ENCODE measurements at places on chromosomes 4 and X.

GRCh38 chr4:71729856-71730255, 54.0 kb downstream of the GC start:
- DNase-seq, result no peak

DNA sequence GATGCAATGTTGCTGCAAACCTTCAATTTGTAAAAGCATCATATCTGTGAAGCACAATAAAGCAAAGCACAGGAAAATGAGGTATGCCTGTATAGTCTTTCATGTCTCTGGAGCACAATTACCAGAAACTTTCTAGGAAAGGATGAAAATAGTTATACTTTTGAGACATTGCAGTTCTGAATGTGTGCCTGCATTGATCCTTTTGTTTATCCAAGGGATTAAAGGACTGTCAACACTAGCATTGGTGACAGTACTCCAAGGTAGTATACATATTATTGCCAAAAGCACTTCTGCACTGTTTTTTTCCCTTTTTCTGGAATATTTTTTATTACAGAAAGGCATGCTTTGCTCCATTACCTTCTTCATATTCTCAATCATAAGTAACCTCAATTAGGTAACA, 476.0 kb downstream of the GABRG1 start:
- no peak for DNase-seq

GRCh38 chr4:531076-531475, 32.1 kb downstream of the PIGG start:
- no peak for DNase-seq

GRCh38 chr4:39362827-39363226, 3.3 kb downstream of the RFC1 start:
- no peak for DNase-seq

DNA sequence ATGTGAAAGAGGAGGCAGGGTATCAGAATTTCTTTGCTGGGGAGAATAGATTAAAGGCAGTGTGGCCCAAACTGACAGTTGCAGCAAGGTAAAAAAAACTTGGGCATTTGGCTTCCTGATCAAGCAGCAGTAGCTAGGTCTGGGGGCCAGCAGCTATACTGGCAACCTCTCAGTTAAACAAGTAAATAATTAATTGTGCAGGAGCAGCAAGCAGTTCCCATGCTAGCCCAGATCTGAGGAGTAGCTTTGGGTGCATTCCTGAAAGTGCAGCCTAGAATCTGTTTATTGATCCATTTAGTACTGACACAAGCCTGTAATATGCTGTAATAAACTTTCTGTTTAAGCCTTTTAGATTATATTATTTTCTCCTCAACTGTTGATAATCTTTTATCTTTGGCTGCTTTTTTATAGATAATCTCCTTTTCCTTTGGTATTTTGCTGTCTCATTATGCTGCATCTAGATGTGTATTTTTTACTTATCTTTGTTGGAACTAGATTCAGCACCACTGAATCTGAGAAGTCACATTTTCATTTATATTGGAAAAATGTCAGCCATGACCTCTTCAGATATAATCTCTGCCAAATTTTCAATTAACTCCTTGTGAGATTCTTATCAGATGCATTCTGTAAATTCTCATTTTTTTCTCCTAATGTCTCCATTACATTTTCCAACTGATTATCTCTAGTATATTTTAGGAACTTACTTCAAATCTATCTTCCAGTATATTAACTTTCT, 276.3 kb downstream of the STPG2 start:
- DNase-seq, result no peak

GRCh38 chrX:9902656-9903055, 64.5 kb upstream of the CLDN34 start:
- no peak for DNase-seq

- no peak for DNase-seq
Observed at GRCh38 chr4:76458825-76459224, 23.8 kb downstream of the SHROOM3 start.

- DNase-seq, result no peak
Observed at GRCh38 chr4:169150806-169151205, 120.0 kb downstream of the SH3RF1 start.

GRCh38 chr4:592825-593520, 16.9 kb upstream of the TMEM271 start:
- no peak for DNase-seq

GRCh38 chr4:150816491-150816890, 198.6 kb downstream of the LRBA start:
- DNase-seq, result no peak

DNA sequence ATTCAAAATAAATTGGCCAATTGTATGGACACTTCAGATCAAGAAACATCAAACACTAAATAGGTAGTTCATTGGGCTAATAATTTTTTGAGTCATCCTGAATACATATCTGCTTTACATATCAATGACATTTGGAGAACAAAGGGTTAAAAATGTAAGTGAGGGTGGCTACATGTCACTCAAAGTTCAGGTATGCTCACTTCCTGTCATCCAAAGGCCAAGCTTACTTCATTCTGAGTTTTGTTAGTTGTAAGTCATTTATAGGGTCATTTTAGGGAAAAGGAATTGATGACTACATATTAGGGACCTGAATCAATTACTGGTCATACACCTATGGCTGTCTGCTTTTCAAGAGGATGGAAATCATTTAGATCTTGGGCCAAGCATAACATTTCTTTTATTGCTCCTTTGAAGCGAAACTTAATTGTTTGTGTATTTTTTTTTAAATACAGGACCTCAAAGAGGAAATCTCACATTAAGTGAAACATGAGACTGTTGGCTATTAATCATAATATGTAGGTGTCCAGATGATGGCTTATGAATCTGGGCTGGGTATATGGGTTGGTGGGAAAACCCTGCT, 119.2 kb upstream of the LEF1 start:
- DNase-seq, result no peak

- no peak for DNase-seq
Observed at GRCh38 chrX:53445977-53446376, 11.8 kb upstream of the HSD17B10 start.

- no peak for DNase-seq
Observed at GRCh38 chrX:39331082-39331704, 529.9 kb downstream of the MID1IP1 start.

GRCh38 chr4:155900381-155900780, 3.1 kb upstream of the TDO2 start:
- no peak for DNase-seq

DNA sequence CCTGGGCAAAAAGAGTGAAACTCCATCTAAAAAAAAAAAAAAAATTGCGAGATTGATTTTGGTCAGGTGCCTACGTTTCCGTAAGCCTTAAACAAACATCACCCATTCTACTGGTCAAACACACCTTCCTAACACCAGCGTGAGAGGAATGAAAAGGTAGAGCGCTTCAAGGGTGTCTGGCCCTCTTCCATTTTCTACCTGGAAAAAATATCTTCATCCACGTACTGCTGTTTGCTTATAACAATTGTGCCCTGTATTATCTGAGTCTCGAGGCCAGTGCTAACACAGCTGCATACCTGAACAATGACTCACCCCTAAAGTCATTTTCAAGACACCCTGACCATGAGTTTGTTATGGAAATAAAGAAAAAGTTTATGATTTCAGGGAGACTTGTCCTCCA, 13.9 kb downstream of the TMSB4X start:
- no peak for DNase-seq

- no peak for DNase-seq
Observed at GRCh38 chrX:1679238-1679637, 64.4 kb downstream of the ASMT start.

DNA sequence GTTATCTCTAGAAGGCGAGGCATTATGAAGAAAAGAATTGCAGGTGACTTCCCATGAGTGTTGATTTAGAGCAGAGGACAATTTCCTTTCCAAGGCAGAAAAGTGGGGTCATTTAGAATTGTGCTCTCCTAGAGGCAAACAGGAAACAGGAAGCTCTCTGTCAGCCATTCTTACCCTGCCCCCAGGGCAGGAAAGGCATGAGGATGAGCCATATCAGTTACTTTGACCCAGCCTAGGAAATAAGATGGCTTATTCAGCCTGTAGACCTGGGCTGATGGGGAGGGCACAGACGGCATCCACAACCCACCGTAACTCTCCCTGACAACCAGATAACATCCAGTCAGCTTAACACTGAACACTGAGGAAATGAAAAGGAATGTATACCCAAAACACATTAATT, 88.8 kb upstream of the KDR start:
- DNase-seq, result no peak

- no peak for DNase-seq
Observed at GRCh38 chrX:47148946-47149345, 3.9 kb downstream of the RBM10 start.

GRCh38 chrX:40485973-40486372, 94.8 kb upstream of the ATP6AP2 start:
- DNase-seq, result no peak

All from memory B cell (primary cell).